Ascending aorta (tissue), 2 donors: ENCODE measurements at places on chromosomes 7 and 10. TPM values are rescaled to one million over a fixed set of nuclear protein-coding genes. Genes with fewer than 3 reads are reported as not detected.

DNA sequence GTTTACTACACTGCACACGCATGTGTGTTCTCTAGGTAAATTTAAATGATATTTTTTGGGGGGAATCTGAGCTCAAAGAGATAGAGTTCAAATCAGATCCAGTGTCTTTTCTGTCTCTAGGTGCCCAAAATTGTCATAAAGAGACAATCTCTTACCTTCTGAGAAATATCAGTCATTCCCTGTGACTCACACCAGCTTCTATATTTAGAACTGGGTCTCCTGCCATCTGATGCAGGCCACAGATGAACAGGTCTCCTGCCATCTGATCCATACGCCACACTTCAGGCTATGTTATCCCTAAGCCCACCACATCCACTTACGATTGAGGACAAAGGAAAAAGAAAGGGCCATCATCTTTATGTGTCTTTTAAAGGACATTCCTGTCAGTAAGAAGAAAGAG lies 136.3 kb upstream of the LAMB4 start:
- H3K27ac ChIP-seq = no peak overlapping the region
- H3K4me3 ChIP-seq = no peak overlapping the region
- no peaks in the 10 kb centered on the region for H3K4me1 ChIP-seq
- no peaks in the 10 kb centered on the region for H3K36me3 ChIP-seq
- H3K27me3 ChIP-seq = no peaks in the 10 kb centered on the region
- no peak for DNase-seq

- H3K4me1 ChIP-seq = no peaks in the 10 kb centered on the region
- DNase-seq = no peak
- no peak overlapping the region for H3K27ac ChIP-seq
- no peak overlapping the region for H3K4me3 ChIP-seq
- H3K27me3 ChIP-seq = no peaks in the 10 kb centered on the region
Observed at GRCh38 chr10:93245779-93246178, 172.1 kb downstream of the CYP26A1 start.

- H3K27me3 ChIP-seq = no peaks in the 10 kb centered on the region
- DNase-seq = no peak
- no peak overlapping the region for H3K27ac ChIP-seq
- H3K4me1 ChIP-seq = no peaks in the 10 kb centered on the region
- no peak overlapping the region for H3K4me3 ChIP-seq
- H3K36me3 ChIP-seq = no peaks in the 10 kb centered on the region
Observed at GRCh38 chr10:43982250-43982649, 333.6 kb upstream of the ZNF32 start.

DNA sequence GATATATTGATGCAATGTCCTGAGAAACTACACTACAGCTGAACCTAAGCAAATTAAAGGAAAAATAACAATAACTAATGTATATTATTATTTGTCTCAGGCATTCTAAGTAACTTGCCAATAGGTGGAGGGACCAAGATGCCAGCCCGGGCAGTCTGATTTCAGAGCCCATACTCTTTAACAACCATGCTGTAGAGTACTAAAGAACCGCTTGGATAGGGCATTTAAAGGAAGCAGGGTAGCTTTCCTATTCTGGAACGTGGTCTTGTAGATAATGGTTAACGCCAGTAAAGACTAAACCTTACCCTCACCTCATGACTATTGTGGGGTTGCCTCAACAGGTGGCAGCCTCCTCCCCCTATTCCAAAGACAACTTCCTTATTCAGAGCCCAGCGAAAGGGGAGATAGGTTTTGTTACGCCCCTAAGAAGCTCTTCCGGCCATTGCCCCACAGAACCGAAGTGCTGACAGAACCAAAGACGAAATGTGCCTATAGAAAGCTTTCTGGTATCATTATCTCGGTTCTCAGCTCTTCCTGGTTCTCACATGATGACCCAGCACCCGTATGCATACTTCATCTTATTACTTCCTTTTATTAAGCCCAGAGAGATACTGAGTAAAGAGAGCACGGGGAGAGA lies 707 bp upstream of the C1GALT1 start:
- peak overlapping the region; percentile 89 for H3K27ac ChIP-seq
- peaks cover 7% of the 10 kb centered on the region for H3K4me1 ChIP-seq
- H3K27me3 ChIP-seq = no peaks in the 10 kb centered on the region
- peak overlapping the region; percentile 93 for H3K4me3 ChIP-seq
- H3K36me3 ChIP-seq = no peaks in the 10 kb centered on the region
- DNase-seq = peak; percentile 72

DNA sequence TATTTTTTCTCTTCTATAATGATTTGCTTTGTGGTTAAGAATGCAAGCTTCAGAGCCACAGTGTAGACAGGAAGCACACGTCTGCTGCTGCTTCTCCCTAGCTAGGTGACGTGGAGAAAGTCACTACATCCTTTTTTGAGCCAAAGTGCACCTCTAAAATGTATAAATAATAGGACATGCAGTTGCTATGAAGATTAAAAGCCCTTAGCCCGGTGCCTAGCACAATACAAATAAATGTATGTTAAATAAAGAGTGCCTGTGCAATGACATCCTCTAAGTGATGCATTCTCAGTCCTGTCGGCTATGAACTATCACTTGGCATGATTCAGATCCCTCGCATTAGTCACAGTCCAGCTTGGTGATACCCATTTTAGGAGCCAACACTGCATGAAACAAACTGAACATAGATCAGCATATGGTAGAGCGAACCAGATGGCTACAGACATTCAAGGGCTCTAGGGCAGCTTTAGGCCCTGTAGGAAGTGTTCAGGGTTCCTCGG lies 4.8 kb upstream of the TRDMT1 start:
- H3K4me1 ChIP-seq = peaks cover 27% of the 10 kb centered on the region
- peak overlapping the region; percentile 47 for H3K27ac ChIP-seq
- no peaks in the 10 kb centered on the region for H3K27me3 ChIP-seq
- no peak for DNase-seq
- no peak overlapping the region for H3K4me3 ChIP-seq

DNA sequence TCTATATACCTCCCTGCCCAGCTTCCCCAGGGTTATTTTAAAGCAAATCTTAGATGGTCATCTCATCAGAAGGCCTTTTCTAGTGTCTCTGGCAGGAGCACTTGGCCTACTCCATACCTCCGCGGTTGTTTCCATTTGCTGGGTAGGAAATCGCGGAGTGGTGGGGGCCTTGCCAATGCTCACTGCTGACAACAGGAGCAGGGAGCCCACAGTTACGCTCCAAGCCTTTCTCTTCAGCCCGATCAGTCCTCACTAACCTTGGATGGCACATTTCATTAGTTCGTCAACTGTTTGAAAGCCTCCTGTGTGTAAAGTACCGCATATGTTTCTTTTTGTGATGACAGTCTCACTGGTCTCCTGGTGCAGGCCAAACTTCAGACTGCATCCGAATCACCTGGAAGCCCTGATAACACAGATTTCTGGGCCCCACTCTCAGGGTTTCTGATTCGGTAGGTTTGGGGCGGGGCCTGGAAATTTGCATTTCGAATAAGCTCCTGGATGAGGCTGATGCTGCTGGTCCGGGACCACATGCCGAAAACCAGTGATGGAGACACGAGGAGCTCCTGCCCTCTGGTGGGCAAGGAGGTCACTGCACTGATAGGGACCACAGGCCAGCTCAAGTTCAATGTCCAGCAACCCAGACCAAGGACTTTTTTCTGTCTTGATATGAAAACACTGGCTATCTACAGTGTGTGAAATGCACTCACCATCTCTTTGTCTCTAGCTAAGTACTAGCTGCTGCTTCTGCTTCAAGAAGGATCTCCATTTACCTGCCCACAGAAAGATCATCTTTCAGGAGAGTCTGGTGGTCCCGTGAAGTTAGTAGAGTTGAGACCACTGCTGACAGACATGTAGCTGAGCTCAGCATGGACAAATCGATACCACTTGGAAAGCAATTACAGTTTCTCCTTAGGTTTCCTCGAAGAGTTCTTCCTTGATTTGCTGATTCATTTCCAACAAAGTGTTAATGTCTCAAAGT lies 14.0 kb downstream of the LRGUK start:
- H3K27ac ChIP-seq = no peak overlapping the region
- DNase-seq = peak; percentile 77
- H3K27me3 ChIP-seq = no peaks in the 10 kb centered on the region
- H3K4me3 ChIP-seq = no peak overlapping the region
- H3K4me1 ChIP-seq = no peaks in the 10 kb centered on the region
- H3K36me3 ChIP-seq = no peaks in the 10 kb centered on the region

The SPDYE6 gene
- not detected for total RNA-seq

DNA sequence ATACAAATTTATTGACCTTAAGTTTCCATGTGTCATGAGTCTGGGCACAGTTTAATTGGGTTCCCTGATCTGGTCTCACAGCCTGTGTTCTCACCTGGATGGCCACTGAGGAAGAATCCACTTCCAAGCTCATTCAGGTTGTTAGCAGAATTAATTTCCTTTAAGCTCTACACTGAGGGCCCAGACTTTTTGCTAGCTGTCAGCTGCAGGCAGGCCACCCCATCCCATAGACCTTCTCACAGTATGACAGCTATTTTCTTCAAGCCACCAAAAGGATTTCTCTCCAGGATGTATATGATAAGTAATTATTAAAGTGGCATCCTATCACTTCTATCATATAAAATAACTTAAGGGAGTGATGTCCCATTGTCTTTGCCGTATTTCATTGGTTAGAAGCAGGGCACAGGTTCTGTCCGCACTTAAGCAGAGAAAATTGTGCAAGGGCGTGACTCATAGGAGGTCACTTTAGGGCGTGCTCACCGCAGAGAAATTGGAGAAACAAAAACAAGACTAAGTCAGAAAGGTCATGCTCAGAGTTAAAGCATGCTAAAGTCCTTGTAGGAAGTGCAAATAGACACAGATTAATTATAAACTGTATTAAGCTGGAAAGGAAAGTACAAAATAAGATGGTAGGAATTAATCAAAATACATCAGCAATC lies 109.9 kb downstream of the AHR start:
- DNase-seq = no peak
- no peak overlapping the region for H3K4me3 ChIP-seq
- H3K27me3 ChIP-seq = no peaks in the 10 kb centered on the region
- no peaks in the 10 kb centered on the region for H3K4me1 ChIP-seq
- no peak overlapping the region for H3K27ac ChIP-seq

DNA sequence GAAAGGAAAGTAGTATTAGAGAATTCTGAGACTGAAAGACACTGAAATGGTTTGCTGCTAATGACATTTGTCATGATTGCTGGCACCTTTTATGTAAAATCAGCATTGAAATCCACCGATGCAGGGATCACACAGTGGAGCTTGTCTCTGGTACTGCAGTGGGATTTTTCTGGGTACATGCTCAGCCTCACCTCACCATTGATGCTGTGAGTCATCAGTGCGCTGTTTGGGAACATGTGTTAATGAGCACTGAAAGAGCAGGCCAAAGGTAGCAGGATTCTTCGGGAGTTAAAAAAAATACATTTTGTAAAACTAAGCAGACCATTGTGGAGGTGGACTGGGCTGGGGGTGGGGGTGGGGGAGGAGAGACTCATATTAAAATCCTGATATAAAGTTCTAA lies 174.9 kb downstream of the CREB5 start:
- no peaks in the 10 kb centered on the region for H3K36me3 ChIP-seq
- DNase-seq = no peak
- no peak overlapping the region for H3K4me3 ChIP-seq
- H3K27me3 ChIP-seq = no peaks in the 10 kb centered on the region
- no peaks in the 10 kb centered on the region for H3K4me1 ChIP-seq
- no peak overlapping the region for H3K27ac ChIP-seq

The PLAC9 gene
- total RNA-seq = 221 TPM

The TFPI2 gene
- not detected for total RNA-seq
